NCI-H748 treated with DMSO at 0.1 percent for 48 hours (cell line): ENCODE measurements at places on chromosomes 6 and 20.

GRCh38 chr20:2771631-2772080 is 28.8 kb downstream of the CPXM1 start:
- no peak for DNase-seq

DNA sequence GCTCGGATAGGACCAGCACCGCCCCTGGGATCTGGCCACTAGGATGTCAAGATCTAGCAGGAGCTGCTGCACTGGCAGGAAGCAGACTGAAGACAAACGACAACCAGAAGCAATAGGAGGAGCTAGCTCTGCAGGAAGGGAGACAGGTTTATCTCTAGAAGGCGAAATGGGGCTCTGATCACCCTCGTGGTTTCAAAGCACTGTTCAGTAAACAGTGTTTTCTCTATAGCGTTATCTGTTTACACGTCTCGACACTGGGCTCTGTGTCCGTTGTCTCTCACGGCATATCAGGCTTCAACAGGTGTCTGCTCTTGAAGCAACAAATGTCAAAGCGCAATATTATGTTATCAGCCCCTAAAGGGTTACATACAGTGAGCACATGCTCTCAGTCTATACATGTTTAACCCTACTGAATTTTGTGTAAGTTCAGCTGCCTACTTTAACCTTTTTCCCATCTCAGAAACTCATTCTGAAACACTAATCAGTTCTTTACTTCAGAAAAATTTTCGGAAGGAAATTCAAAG is 23.8 kb downstream of the TMEM14B start:
- no peak for DNase-seq

- no peak for DNase-seq
Measured at GRCh38 chr6:161379834-161380582, 106.1 kb upstream of the AGPAT4 start.

DNA sequence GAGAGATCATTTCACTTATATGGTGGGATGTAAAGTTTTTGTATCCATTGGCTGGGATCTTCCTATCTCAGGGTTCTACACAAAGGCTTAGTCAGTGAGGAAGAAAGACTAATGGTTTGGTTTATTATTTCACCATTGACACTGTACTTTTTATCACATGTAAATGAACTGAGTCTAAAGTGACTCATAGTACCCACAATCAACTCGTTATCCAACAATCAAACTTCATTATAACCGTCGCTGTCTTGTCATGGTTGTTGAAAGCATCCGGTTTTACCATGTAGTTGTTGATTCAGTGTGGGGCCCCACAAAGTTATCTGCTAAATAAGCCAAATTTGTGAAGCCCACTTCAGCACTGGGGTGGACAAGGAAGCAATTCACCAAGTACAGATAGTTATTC is 55.8 kb upstream of the MTRF1L start:
- no peak for DNase-seq

GRCh38 chr20:32343439-32343838 is 14.7 kb upstream of the ASXL1 start:
- no peak for DNase-seq
